ENCODE measurements at places on chromosomes 12 and 14.
A peak's percentile ranks its signal among the peaks of the same experiment; 100 is the strongest.

DNA sequence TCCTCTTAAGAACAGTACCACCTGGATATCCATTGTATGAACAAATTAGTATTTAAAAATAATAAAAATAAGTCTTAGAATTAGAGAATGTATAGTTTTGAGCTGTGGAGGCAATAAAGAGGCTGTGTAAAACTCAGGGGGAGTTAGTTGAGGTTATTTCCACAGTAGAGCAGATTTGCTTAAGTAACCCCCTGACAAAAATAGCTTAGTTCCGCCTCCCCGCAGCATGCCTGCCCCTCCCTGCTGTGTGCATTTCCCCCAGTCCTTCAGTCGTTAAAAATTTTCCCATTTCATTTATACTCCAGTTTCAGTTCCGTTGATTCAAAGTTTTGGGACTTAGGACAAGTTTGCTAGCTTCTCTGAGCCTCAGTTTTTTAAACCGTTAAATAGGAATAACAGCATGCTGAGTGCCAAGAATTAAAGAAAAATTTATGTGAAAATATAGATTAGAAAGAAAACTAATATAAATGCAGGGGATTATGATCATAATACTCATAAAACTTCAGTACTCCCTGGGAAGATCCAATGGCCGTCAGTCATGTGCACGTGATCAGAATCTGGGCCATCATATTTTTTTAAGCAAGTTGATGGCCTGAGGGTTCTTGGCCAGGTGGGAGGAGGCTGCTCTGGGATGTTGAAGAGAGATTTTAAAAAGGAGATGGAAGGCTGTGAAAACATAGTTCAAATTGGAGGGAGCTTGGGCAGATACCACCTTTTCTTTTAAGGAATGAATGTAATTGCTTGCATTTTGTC lies 14.5 kb upstream of the SLC38A2 start:
- peak; percentile 61 for DNase-seq

GRCh38 chr12:113471619-113472171 lies at the start of gene LHX5:
Gene LHX5 (minus strand): TSS chr12:113471871. CDS start chr12:113471498, 373 bp downstream.
- peak; percentile 78 for DNase-seq

DNA sequence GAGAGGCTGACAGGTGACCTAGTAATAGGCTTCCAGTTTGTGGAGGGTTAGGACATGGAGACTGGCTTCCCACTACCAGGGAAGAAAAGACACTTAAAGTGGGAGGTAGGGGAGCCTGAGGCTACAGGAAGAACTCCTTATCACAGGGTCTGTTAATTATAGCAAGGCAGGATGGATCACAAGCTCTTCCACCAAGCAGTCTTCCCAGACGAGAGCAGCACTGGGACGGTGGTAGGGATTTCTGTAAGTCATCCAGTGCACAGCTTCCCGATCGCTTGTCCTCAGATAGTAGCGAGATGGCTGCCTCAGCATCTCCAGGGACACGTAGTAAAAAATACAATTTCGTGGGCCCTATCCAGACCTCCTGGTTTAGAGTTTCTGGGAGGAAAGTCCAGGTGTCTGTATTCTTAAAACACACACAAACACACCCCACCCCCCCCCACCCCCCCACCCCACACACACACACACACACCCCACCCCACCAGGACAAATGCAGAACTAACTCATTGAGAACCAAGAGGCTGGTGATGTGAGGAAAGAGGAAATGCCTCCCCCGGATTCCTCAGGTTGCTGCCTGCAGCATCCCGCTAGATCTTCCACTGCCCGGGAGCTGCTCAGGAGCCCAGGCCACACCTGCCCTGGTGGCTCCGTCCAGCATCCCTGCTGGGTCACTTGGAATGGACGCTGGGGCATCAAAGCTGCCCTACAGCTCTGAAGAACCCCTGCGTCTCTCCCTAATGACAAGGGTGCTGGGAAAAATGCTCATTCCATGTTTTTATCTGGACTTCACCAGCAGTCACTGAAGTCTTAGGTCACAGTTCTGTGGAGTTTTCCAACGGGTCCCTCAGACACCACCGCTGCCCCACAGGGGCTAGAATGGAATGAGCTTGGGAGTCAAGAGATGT lies 307.2 kb downstream of the CACNA1C start:
- DNase-seq = no peak

DNA sequence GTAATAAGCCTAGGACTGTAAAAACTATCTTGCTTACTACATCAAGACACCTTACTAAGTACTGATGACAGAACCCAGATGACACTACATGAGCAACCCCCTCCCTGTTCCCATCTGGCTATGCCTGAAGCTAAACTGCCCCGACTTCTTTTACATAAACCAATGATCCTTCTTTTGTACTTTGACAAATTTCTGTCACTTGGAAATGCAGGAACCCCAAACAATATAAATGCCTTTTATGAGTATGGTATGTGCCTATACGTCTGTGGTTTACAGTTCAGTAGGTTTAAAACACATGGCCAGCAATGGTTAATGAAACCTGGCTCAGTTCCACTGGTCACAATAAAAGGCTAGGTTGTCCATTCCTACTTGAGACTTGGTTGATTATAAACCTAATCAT lies 6.1 kb downstream of the SYCP3 start:
- DNase-seq = no peak

GRCh38 chr12:56928262-56928661 lies 5.9 kb downstream of the SDR9C7 start:
- no peak for DNase-seq

GRCh38 chr12:60684988-60685655 lies 1089.3 kb downstream of the SLC16A7 start:
- no peak for DNase-seq

Data from H9 (cell line).